NCI-H524 (cell line): ENCODE measurements at places on chromosomes 7 and 10.

GRCh38 chr7:151348970-151349369 lies 7.4 kb downstream of the NUB1 start:
- DNase-seq: no peak

DNA sequence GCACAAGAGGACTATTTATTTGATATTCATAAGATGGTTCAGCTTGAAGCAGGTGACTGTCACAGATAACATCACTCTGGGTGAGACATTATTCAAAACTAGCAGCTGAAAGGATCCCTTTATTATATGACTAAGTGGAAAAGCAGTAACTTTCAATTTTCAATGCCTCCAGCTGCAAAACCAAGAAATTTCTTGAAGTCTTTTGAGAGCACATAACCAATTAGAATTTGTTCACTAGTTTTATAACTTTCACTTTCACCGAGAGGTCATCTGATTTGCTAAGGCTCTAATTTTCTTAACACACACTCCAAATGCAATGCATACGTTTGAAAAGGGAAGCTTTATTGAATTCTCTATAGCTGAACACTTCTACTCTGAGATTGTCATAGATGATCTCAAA lies 88.6 kb upstream of the KLF14 start:
- DNase-seq: no peak

- DNase-seq: no peak
These were observed 27.3 kb downstream of the ANXA11 start for GRCh38 chr10:80177781-80178636.

DNA sequence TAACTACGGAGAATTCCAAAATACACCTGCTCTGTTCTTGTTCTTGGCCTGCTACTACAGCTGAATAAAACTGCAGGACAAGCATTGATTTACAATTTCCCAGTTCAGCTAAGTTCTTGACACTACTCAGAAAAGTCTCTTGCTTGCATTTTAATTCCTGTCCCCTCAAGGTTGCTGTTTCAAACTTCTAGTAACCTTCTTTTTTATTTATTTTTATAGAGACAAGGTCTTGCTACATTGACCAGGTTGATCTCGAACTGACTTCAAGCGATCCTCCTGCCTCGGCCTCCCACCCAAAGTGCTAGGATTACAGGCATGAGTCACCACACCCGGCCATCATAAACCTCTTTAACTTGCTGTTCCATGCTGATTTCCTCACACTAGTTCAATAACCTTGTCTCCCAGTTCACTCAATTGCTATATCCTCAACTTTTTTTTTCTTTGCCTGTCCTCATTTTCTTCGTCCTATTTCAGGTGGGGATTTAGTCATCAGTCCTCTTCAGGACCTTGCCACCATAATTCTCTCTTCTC lies 79.9 kb downstream of the ARHGAP21 start:
- no peak for DNase-seq

DNA sequence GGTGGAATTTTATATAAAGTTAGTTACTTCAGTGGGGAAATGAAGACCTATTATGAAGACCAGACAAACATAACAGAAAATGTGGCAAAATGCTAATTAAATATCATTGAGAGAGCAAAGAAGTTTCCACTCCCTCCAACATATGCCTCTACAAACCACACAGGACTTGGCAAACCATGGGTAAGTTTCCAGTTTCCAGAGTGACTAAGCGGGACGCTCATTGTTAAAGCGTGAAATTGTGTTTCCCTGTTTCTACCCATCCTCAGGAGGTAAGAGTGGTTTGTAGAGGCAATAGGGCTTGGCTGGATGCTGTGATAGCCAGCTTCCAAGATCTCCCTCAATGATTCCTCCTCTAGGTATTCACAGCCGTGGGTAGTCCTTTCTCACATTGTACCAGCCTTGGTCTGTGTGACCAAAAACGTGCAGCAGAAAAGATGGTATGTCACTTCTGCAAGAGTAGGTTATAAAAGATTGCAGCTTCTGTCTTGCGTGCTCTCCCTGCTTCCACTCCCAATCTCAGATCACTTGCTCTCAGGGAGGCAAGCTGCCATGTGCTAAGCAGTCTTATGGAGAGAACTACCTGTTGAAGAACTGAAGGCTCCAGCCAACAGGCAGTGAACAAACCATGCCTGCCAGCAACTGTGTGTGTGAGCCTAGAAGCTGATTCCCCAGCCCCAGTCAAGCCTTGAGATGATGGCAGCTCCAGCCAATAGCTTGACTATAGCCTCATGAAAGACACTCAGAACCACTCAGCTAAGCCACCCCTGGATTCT lies 35.7 kb downstream of the CBX3 start:
- no peak for DNase-seq

GRCh38 chr10:107994621-107995270 lies 830.2 kb upstream of the SORCS1 start:
- DNase-seq: no peak

DNA sequence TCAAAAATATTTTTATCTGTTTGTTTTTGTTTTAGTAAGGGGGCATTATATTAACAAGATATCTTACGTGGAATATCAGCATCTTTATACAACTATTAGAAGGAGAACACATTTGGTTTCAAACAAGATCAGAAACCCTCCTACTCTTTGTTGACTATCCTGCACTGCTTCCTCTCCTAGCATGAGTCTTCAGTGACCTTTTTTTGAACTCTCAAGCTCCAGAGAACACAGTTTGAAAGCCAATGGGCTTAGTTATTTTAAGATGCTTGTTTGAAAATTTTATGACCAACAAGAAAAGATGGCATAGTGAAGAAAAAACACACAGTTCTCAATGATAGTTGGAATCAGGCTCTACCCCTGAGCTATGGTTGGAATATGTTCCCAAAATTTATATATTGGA lies 37.2 kb upstream of the RTKN2 start:
- no peak for DNase-seq

- no peak for DNase-seq
These were observed 79.9 kb downstream of the GPR26 start for GRCh38 chr10:123746061-123746460.

- DNase-seq: no peak
These were observed 54.3 kb upstream of the DPYSL4 start for GRCh38 chr10:132132421-132132841.

DNA sequence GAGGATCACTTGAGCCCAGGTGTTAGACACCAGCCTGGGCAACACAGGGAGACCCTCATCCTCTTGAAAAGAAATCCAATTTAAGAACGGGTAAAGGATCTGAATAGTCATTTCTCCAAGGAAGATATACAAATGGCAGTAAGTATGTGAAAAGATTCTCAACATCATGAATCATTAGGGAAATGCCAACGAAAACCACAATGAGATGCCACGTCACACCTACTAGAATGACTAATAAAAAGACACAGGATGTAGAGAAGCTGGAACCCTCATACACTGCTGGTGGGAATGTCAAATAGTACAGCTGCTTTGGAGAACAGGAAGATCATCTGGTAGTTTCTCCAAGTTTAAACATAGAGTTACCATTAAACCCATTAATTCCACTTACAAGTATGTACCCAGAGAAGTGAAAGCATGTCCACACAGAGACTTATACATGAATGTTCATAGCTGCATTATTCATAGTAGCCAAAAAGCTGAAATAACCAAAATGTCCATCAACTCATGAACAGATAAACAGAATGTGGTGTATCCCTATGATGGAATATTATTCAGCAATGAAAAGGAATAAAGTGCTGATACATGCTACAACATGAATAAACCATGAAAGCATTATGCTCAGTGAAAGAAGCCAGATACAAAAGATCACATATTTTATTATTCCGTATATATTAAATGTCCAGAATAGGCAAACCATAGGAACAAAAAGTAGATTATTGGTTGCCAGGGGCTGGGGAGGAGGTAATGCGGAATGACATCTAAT lies 13.1 kb upstream of the ZMIZ2 start:
- no peak for DNase-seq

DNA sequence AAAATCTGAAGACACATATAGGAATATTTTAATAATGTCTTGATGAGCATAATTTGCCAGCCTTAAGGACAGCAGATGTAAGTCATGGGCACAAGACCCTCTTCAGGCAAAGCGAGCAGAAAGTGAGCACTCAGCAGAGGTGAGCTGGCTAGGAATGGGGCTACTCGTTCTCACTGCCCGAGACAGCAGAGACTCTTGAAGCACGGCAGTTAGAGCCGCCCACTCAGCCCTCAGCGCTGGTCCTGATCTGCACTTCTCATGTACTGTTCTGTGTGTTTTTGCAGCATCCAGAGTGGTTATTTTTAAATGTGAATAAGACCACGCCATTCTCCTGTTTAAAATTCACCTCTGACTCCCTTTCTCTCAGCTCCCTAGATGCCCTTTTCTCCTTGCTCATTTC lies 65.3 kb downstream of the GFRA1 start:
- no peak for DNase-seq

GRCh38 chr7:37820708-37821468 lies 27.5 kb upstream of the NME8 start:
- DNase-seq: no peak

DNA sequence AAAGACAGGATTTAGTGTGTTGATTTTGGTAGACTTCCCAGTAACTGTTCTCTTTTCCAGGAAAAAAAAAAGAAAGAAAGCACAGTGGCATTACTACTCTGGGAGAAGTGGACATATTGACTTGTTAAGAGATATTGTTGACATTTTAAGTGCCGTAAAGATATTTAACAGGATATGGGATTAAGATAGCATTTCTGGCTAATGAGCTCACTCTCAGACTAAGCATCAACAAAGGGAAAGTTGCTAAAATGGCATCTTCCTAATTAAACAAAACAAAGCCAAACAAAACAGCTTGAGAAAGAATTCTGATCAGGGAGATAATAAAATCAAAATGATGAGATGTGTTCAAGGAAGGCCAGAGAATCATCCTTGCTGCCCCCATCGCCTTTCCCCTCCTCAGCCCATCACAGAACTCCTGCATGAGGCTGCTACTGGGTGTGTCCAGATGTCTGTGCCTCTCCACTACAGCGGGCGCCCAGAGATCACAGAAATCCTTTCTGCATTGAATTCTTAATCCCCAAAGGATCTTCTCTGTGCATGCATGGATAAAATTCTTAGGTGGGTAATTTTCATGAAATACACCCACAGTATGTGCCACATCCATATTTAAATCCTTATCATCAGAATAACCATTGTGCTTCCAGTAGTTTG lies 270.5 kb downstream of the POU6F2 start:
- peak; percentile 45 for DNase-seq

DNA sequence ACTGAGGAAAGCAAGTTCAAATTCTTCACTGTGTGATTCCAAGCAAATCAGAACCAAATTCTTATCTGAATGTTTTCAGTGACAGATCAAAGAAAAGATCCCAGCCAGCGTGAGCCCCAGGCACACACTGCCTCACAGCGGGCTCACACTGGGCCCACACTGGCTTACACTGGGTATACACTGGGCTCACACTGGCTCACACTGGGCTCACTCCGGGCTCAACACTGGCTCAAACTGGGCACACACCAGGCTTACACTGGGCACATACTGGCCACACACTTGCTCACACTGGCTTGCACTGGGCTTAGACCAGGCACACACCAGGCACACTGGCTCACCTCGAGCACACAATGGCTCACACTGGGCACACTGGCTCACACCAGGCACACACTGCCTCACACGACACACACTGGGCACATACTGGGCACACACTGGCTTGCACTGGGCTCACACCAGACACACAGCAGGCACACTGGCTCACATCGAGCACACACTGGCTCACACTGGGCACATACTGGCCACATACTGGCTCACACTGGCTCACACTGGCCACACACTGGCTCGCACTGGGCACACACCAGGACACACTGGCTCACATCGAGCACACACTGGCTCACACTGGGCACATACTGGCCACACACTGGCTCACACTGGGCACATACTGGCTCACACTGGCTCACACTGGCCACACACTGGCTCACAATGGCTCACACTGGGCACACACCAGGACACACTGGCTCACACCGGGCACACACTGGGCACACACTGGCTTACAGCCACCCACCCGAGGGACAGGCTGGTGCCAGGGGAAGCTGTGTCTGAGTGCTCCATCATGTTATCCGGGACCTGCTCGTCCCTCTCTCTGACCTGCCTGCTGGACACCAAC lies 156.3 kb downstream of the PTPRN2 start:
- DNase-seq: no peak

- DNase-seq: peak; percentile 18
These were observed 171.1 kb upstream of the TMEM196 start for GRCh38 chr7:19944363-19945120.

GRCh38 chr10:129870474-129870757 lies 93.7 kb downstream of the EBF3 start:
- DNase-seq: peak; percentile 58

DNA sequence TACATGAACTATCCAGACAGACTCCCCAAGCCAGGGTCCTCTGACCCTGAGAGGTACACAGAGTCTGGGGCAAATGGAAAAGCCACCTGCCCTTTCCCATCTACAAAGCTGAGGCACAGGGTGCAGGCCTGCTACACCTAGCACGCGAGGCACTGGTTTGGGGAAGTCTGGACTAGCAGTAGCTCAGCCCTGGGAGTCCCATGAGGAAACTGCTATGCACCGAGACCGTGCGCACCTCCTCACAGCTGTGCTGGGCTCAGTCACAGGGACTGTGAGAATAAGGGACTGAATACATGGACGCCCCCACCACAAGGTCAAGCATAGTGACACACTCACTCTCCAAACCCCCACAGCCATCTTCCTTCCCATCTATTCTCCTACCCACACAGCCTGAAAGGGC lies 8.2 kb downstream of the MAT1A start:
- no peak for DNase-seq

- no peak for DNase-seq
These were observed 6.9 kb downstream of the PPIF start for GRCh38 chr10:79354141-79354540.

GRCh38 chr10:101536800-101537199 lies 51.3 kb downstream of the POLL start:
- peak; percentile 12 for DNase-seq

DNA sequence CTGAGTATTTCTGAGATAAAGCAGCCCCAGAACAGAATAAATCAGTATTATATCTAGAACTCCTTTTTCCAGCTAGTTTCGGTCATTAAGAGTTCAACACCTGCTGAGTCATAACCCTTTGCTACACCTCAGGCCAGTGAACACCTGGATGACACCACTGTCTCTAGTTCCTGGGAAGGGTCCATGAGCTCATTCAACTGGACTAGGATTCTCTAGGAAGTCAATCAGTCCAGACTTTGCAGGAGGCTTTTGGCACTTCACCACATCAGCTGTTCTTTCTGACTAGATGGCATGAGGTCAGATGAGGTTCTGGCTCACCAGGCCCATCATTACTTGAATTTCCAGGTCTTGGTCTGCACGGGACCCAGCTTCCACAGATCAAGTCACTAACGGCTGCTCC lies 11.7 kb downstream of the SLC39A12 start:
- DNase-seq: no peak

- DNase-seq: no peak
These were observed 44.4 kb upstream of the SHH start for GRCh38 chr7:155856656-155857055.

DNA sequence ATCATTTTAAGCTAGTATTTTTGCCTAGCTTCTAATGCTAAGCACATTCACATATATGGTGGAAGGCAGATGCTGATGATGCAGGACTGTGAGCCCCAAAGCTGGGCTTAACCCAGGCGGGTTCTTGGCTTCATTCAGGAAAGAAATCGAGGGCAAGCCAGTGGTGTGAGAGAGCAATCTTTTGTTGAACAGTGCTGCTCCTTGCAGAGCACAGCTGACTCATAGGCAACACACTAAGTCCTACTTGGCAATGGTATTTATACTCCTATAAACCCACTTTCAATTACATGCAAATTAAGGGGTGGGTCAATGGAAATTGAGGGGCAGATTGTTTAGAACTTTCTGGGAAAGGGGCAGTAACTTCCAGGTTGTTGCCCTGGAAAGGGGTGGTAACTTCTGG lies 42.0 kb upstream of the CELF2 start:
- no peak for DNase-seq

GRCh38 chr7:112502700-112503099 lies 21.9 kb downstream of the LSMEM1 start:
- DNase-seq: no peak

GRCh38 chr10:42112331-42113157 lies 525.8 kb downstream of the ZNF33B start:
- DNase-seq: no peak
